DND-41 (cell line): ENCODE measurements at places on chromosomes 2 and 18.

- no peak for DNase-seq
Observed at GRCh38 chr2:36271266-36271665, 84.3 kb upstream of the CRIM1 start.

- no peak for DNase-seq
Observed at GRCh38 chr2:228786901-228787300, 484.2 kb downstream of the PID1 start.

DNA sequence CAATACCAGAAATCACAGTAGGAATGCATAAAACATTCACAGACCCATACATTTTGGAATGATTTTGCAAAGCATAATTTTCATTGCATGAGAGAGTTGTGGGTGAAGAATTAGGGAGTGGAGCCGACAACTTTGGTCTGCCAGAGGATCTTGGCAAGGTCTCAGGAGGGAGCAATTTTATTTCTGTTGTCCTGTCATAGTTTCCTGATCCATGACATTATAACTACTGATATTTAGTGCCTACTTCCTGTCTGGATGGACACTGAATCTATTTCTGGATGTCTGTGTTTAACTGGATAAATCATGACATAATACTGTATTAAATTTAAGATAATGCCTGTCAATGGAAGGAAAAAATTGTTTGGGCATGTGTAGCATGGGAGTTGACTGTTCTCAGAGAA lies 2.4 kb downstream of the ITGA4 start:
- no peak for DNase-seq

DNA sequence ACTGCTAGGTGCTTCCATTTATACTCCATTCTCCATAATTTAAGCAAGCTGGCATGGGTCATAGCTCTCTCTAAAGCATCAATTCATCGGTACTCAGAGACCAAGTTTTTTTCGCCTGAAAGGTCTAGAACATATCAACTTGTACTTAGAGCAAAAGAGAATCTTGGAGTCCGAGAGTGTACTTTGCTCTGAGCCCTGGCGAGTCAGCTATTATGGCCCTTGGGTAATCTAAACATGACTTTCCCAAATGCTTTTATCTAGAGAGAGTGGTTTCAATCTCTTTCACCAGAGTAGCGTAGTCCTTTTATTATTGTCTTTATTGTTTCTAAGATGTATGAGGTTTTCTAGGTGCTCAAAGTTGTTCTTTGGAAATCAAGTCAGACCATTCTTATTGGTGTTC lies 34.4 kb downstream of the MAIP1 start:
- DNase-seq, result no peak

DNA sequence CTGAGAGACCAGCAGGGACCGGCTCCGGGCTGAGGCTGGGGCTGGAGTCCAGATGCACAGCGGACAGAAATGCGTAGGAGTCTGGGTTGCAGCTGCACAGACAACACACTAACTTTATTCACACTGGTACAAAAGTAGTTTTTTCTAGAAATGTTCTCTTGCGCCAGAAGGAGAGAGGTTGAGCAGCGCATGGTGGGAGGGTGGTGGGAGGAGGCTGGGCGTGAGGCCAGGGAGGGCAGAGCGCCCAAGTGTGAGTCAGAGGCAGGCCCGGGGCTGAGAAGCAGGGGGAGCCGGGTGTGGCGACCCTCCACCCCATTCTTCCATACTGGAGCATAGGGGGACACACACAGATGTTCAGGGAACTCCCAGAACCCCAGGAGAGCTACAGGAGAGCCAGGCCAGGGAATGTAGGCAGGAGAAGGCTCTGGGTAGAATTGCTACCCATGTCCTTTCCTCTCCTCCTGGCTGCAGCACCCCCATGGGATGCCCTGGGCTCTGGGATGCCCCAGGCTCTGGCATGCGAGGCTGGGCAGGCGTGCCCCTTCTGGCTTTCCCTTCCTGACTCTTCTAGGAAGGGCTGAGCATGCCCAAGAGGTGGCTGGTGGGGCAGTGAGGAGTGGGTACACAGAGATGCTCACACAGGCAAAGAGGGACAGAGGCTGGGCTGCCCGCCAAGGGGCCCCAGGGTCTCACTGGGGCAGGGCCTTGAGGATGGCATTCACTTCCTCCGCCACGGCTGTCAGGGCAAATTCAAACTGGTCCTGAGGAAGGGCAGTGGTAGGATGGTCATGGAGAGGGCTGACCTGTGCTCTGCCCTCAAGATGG lies 10.6 kb downstream of the DNAJB2 start:
- DNase-seq, result no peak

DNA sequence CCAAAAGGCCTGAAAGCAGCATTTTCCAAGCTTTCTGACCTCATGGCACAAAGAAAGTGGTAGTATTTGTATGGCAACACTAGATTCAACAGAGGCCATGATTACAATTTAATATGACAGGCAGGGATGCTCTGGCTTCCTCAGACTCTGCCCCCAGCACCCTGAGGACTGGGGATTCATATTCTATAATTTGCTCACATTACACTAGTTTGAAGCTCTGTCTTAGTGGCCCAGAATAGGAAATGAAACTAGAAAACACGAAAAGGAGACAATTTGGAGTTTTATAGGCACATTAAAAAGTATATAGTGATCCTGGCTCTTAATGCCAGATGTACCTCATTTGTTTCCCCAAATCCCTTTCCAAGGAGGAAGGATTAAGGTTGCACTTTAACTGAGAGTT lies 173.0 kb upstream of the STK17B start:
- DNase-seq, result no peak

- no peak for DNase-seq
Observed at GRCh38 chr2:124953921-124954320, 928.8 kb downstream of the CNTNAP5 start.

- DNase-seq, result no peak
Observed at GRCh38 chr2:95387358-95387757, 15.2 kb upstream of the FAHD2A start.

DNA sequence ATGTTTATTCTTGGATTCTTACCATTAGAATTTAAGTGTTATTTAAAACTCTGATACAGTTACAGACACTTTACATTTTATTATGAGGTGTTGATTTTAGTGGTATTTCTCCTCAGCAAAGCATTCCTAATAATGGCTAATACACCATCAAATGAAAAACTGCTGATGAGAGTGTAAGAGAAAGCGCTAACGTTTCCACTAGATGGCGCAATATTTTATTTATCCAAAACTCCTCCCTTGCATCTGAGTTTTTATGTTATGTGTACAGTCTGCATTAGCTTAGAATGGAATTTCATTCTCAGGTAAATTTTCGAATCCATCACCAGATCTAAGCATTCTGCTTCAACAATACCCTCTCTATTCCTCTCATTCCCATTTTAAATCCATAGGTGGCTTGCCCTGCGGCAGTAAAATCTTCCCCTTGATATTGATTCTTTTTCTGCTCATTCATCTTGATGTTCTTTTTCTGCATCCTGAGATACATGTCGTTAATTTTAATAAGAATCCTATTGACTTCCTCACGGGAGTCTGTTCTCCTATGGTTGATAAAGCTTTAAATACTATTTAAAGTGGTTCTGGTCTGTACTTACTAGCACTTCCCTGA lies 53.9 kb downstream of the PRKRA start:
- DNase-seq, result no peak

DNA sequence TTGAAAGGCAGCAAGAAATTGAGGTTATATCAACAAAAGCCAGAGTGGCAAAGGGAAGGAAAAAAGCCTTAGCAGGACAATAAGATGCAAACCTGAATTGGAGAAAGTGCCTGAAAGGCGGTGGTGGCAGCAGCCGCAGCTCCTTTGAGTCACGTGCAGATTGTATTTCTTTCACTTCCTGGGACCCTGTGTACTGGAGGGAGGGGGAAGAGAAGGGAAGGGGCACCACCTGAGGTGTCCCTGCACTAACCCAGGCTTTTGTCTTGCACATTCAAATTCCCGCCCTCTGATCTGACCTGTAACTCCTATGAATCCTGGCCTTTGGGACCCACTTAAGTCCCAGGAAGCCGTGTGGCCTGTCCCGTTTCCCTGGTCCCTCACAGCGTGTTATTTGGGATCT lies 326.1 kb upstream of the SKOR2 start:
- DNase-seq, result no peak

DNA sequence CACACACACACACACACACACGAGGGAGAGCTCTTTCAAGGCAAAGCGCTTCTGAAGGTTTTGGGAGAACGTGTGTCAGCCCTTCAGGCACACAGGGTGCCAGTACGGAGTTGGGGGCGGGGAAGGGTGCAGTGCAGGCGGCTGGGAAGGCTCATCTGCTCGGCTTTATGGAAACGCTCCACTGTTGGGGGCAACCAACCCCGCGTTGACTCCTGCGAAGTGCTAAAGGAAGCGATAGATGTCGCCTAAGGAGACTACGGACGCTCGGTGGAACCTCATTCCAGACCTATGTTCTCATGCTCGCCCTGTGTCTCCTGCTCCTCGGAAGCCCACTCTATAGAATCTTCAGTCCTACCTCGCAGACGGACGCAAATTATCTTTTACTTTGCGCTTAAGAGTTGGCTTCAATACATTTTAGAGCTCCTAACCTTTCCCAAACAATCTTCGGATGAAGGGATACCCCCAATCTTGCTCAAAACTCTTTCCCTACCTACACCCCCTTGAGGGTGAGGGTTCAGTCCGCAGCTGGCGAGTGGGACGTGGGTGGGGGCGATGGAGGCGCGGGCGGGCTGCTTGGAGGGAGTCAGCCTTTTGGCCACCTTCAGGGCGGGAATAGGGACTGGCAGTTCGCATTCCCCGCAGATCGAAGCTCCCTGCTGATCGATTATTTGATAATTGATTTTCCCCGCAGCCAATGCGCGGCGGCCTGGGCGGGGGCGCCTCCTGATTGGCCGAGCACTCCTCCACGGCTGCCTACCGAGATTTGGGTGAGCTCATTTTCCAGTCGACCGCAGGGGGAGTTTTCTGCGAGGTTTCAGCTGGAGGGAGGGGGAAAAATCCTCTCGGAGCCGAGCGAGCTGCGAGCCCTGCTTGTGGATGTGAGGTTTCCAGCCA lies 1.9 kb upstream of the MEIS1 start:
- no peak for DNase-seq

DNA sequence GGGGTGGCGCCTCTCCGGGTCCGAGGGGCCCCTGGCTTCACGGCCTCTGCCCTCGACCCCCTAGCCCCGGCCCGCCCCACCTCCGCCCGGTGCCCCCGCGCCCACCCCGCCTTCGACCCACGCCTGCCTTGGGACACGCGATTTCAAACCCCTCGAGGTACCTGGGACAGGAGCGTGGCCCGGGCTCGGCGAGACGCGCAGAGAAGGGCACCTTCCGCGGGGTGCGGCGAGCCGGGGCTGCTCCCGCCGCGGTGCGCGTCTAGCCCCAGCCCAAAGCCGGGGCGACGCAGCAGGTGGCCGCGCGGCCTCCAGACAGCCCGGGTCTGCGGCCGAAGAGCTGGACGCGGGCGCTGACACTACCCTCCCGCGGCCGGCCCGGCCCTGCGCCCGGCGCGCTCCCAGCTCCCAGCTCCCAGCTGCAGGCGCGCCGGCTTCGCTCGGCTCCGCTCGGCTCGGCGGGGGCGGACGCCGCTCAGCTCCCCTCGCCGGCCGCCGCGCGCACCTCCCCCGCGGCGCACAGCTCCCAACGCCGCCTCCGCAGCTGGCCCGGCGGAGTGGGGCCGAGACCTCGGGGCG lies at the start of gene CRACDL:
Gene CRACDL (minus strand): TSS at position 449 of the 576 bp plus-strand sequence. CDS start 89,425 bp downstream, outside the sequence.
- DNase-seq, result no peak

DNA sequence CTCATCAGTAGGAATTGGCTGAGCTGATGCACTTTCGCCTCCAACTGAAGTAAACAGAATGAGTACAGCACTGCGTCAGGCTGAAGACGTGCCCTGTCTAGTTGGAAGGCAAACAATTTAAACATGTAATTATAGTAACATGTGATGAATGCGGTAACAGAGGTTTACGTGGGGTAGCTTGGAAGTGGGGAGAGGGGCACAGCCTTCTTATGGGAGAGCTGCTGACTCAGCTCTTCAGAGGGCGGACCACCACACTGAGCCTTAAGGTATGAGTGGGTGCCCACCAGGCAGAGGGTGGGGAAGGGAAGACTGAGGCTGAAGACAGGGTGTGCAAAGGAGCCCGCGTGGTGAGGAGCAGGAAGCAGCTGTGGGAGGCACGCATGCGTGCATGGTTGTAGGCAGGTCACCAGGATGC lies 6.2 kb upstream of the EHD3 start:
- no peak for DNase-seq
